ENCODE measurements at places on chromosomes 5 and 9. TPM values are rescaled to one million over a fixed set of nuclear protein-coding genes. Genes with fewer than 3 reads are reported as not detected.

DNA sequence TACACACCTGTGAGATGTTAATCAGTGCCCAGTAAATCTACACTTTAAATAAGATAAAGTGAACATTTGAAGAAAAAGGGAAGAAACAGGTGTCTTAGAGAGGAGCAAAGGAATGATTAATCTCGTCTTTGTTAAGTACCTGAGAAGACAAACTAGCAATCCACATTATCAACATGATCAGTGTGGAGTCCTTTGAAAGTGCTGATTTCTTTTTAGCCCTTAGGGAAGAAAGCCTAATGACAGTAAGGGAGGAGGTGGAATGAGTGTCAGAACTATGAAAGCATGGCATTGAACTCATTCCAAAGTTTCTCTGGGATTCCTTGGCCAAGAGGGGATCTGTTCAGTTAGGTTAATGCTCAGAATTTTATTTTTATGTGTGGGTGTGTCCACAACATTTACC is 1109.0 kb upstream of the ACO1 start:
- DNase-seq, result no peak

DNA sequence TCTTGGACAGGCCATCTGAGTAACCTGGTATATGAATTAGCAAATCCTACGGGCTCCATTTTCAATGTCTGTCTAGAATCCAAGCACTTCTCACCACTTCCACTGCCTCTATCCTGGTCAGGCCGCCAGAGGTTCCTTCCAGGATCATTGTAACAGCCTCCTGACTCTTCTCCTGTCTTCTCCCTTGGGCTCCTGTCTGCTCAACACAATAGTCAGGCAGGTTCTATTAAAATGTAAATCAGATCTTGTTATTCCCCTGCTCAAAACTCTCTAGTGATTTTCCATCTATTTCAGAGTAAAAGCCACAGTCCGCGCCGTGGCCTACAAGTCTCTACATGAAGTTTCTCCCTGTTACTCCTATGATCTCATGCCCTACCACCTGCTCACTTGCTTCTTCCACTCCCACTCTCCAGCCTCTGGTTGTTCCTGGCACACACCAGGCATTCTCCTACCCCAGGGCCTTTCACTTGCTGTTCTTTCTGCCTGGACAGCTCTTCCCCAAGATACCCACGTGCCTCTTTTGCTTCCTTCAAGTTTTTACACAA is 21.7 kb downstream of the ZNF366 start:
- DNase-seq, result peak; percentile 84

GRCh38 chr5:112862085-112862484 is 998 bp downstream of the SRP19 start:
- no peak for DNase-seq

GRCh38 chr9:12516573-12516972 is 176.6 kb upstream of the TYRP1 start:
- DNase-seq, result no peak

DNA sequence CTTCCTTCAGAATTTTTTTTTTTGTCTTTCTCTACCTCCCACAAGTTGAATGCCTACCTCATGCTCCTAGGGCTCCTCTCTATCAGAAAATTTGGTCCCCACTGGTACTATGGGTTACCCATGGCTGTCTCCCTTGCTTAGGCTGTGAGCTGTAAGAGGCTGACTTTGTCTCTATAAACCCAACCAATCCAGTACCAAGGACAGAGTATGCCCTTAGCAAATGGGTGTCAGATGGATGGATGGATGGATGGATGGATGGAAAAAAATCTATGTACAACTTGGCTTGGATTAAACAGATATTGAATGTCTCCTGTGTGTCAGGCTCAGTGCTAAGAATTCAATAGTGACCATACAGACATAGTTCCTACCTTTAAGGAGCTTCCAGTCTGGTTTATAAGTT is 398.2 kb upstream of the TRPC7 start:
- no peak for DNase-seq

DNA sequence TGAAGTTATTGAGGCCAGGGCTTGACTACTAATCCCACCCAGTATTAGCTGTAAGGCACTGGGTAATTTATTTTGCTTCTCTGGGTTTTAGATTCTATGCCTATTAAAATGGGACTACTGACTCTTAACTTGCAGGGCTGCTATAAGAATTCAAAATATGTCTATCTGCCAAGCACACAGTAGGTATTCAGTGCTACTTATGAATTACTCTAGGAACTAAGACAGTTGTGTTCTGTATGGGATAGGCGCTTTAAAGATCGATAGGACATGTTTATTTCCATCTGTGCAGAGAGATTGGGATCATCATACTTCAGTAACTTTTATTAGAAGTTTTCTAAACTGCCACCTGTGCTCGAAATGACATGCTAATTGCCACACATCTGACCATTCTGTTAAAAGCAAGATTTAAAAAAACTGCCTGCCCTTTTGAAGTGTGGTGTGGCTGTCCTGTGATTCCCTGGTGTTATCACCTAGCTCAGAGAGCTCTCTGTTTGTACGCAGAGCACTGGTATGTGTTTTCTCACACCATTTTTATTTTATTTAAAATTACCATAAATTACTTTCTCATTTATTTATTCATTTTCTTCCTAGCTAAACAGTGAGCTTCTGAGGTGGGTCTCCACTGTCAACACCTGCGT is 58.7 kb downstream of the FYB1 start:
- DNase-seq, result no peak

DNA sequence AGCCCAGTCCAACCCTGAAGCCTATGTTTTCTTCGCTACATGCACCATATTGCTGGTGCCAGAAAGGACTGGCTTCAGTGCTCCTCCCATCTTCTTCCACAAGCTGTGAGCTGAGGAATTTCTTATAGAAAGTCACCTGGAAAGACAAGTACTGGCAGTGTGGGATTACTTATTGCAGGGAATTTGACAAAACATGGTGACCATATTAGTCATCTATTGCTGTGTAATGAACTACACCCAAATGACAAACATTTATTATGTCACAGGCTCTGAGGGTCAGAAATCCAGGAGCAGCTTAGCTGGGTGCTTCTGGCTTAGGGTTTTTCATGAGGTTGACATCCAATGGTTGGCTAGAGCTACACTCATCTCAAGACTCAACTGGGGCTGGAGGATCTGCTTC is 75.5 kb downstream of the ENTREP1 start:
- no peak for DNase-seq

- DNase-seq, result no peak
Measured at GRCh38 chr5:10729320-10730042, 31.6 kb downstream of the DAP start.

GRCh38 chr5:10416868-10417267 is 24.8 kb upstream of the ROPN1L start:
- no peak for DNase-seq

DNA sequence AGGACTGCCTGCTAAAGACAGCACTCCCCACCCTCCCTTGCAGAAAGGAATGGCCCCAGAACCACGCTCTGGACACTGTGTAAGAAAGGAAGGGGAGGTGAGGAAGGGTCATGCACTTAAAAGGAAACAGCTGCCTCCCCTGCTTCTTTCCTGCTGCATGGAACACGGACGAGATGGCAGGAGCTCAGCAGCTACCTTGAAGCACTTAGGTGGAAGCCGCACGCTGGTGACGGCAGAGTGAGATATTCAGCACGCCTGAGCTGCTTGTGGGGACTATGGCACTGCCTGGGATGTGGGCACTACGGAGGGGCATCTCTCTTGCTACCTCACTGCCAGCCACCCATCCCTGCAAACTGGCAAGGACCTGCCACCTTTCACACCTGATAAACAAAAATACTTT is 101.5 kb downstream of the VAV2 start:
- no peak for DNase-seq

Gene INSYN2B
- 0.24 TPM for total RNA-seq

Gene TAS2R1
- not detected for total RNA-seq

Gene TMEM215
- not detected for total RNA-seq

Gene FNIP1
- 77.2 TPM for total RNA-seq

Gene MYORG
- 2.6 TPM for total RNA-seq

Measured in myocyte (in vitro differentiated cells).